ENCODE measurements at places on chromosomes 3 and 15.
A peak's percentile ranks its signal among the peaks of the same experiment; 100 is the strongest.

DNA sequence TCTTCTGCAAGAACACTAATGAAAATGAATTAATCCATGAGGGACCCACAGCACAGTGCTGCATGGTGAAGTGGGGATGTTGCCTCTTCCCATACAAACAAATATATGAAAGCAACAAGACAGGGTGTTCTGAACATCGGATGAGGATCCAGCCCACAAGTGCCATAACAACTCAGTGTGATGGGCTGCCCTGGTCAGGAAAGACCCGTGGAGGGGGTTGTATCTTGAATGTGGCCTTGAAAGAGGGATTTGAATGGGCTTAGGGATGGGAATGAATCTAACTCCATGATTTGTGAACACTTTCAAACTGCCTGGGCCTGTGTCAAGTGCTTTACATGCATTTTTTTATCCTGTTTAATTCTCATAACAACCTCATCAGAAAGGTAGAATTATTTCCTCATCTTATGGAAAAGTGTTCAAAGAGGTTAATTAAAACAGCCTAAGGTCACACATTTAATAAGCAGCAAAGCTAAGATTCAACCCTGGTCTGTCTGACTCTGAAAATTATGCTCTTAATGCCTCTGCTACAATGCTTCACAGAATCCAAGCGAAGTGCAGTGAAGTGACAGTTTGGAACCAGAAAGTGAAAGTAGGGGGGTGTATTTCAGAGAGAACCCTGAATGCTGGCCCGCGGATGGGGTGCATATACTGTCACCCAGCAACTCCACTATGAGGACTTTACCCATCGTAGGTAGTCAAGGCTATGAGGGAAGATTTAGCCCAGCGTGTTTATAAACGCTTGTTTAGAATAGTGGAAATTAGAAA, 65.6 kb upstream of the HEG1 start:
- peak; percentile 34 for DNase-seq

GRCh38 chr3:194782698-194783404, 97.2 kb downstream of the FAM43A start:
- DNase-seq: no peak

GRCh38 chr3:66839508-66839907, 158.6 kb upstream of the KBTBD8 start:
- no peak for DNase-seq

DNA sequence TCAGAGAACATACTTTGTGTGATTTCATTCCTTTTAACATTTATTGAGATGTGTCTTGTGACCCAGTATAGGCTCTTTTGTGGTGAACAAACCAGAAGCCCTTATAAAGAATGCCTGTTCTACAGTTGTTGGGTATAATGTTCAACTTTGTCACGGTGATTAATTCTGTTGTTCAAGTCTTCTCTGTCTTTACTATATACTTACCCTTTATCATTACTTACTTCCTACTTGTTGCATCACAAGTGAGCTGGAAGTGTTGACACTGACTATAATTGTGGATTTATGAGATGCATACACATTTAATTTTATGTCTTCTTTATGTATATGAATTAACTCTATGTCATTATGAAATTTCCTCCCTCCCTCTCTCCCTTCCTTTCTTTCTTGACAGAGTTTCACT, 59.7 kb upstream of the TBL1XR1 start:
- DNase-seq: no peak

GRCh38 chr15:70762469-70763119, 764 bp downstream of the UACA start:
- DNase-seq: peak; percentile 6

- no peak for DNase-seq
These were observed 34.3 kb downstream of the CNOT10 start for GRCh38 chr3:32719335-32719734.

- no peak for DNase-seq
These were observed 417.5 kb upstream of the TPRG1 start for GRCh38 chr3:188754267-188754666.

DNA sequence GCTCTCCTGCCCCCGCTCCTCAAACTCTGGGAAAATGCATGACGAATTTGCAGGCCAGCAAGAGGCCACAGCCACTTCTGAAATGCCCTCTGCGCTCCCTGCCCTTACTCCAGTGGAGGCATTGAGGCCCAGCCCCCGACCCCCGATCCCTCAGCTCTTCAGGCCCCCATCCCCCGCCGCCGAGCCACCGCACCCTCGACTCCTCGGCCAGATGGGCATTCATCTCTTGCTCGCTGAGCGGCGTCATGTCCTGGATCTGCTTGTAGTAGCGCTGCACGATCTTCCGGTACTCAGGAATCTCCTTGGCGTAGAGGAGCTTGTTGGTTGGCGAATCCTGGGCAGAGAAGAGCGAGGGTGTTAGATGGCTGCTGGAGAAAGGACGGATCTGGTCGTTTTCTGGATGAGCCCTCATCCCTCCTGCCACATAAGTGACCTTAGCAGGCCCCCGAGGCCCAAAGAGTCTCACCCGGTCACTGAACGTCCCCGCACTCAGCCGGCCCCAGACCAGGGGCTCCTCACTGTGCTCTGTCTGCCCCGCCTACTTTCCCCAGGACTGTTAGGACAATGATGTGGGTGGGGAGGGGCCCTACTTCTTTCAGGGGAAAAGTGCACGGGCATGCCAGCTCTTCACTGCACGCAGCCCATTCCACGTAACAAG, 14.0 kb downstream of the H1-8 start:
- DNase-seq: no peak

DNA sequence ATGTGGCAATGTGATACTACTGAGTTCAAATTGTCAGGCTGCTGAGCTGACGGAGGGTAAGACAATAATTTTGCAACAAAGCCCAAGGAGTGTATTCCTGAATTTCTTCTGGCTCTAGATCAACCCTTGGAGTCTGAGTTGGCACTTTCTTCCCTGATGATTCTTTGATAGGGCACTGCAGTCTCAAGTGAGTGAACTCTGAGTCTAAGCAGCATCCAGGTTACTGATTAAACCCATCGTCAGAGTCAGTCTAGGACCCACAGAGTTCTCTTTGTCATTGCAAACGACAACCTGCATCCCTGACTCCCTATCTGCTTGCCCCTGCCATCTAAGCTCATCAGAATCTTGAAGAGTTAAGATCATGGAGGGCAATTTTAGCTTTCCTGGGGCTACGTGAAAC, 58.6 kb downstream of the MME start:
- no peak for DNase-seq

GRCh38 chr3:40588406-40588805, 63.6 kb downstream of the ZNF621 start:
- no peak for DNase-seq

Data from activated CD4-positive, alpha-beta T cell treated with anti-CD3 and anti-CD28 coated beads, Interleukin-2, amount 50 U/mL, for 48 hours (primary cell).